Pancreas (tissue), 10 donors: ENCODE measurements at places on chromosomes 16 and 17. TPM values are rescaled to one million over a fixed set of nuclear protein-coding genes. Genes with fewer than 3 reads are reported as not detected.

ABCA10 gene
- 18.5 TPM for polyA plus RNA-seq

TNFRSF17 gene
- not detected for polyA plus RNA-seq

ANKRD40 gene
- polyA plus RNA-seq = 10.3 TPM

TMC7 gene
- 0.42 TPM for polyA plus RNA-seq

KRT34 gene
- not detected for polyA plus RNA-seq

UNC45B gene
- polyA plus RNA-seq = not detected

SETD6 gene
- polyA plus RNA-seq = 38.2 TPM

G6PC1 gene
- 0.42 TPM for polyA plus RNA-seq

HS3ST6 gene
- polyA plus RNA-seq = not detected

WDR90 gene
- polyA plus RNA-seq = 85.5 TPM

CLEC10A gene
- polyA plus RNA-seq = 1.3 TPM

HP gene
- polyA plus RNA-seq = 1.5 TPM

TRPV3 gene
- 0.73 TPM for polyA plus RNA-seq

ZNF750 gene
- 0.08 TPM for polyA plus RNA-seq

OR2C1 gene
- polyA plus RNA-seq = not detected

MYO15A gene
- 4.9 TPM for polyA plus RNA-seq

OVCA2 gene
- polyA plus RNA-seq = 46.3 TPM

EVPL gene
- polyA plus RNA-seq = 14.6 TPM

CDH1 gene
- 78.8 TPM for polyA plus RNA-seq

GP1BA gene
- not detected for polyA plus RNA-seq

CCDC200 gene
- 0.26 TPM for polyA plus RNA-seq

QPRT gene
- polyA plus RNA-seq = 8.2 TPM

CCL8 gene
- not detected for polyA plus RNA-seq

LRRC45 gene
- 20.0 TPM for polyA plus RNA-seq

MILR1 gene
- 1.5 TPM for polyA plus RNA-seq

KRT40 gene
- 0.61 TPM for polyA plus RNA-seq

HS3ST3A1 gene
- polyA plus RNA-seq = not detected

GPR142 gene
- 2.8 TPM for polyA plus RNA-seq

WNT9B gene
- polyA plus RNA-seq = not detected

CHST6 gene
- polyA plus RNA-seq = not detected

CDK5R1 gene
- polyA plus RNA-seq = 5.1 TPM

WNT3 gene
- 0.42 TPM for polyA plus RNA-seq

DPEP3 gene
- polyA plus RNA-seq = not detected

ASPHD1 gene
- 11.9 TPM for polyA plus RNA-seq

TBC1D28 gene
- not detected for polyA plus RNA-seq

GPR139 gene
- polyA plus RNA-seq = not detected

MTSS2 gene
- 34.3 TPM for polyA plus RNA-seq

IRX5 gene
- polyA plus RNA-seq = not detected

MRPS7 gene
- 23.3 TPM for polyA plus RNA-seq

RAB34 gene
- 11.7 TPM for polyA plus RNA-seq

ZMYND15 gene
- polyA plus RNA-seq = 3.0 TPM

CNGB1 gene
- polyA plus RNA-seq = 0.05 TPM

SLC12A3 gene
- polyA plus RNA-seq = 0.05 TPM
